ENCODE measurements at places on chromosomes 5 and 9.

- DNase-seq, result no peak
Measured at GRCh38 chr9:77731008-77731698, 83.0 kb upstream of the GNA14 start.

GRCh38 chr9:133677126-133678010, 41.2 kb downstream of the DBH start:
- peak; percentile 36 for DNase-seq

DNA sequence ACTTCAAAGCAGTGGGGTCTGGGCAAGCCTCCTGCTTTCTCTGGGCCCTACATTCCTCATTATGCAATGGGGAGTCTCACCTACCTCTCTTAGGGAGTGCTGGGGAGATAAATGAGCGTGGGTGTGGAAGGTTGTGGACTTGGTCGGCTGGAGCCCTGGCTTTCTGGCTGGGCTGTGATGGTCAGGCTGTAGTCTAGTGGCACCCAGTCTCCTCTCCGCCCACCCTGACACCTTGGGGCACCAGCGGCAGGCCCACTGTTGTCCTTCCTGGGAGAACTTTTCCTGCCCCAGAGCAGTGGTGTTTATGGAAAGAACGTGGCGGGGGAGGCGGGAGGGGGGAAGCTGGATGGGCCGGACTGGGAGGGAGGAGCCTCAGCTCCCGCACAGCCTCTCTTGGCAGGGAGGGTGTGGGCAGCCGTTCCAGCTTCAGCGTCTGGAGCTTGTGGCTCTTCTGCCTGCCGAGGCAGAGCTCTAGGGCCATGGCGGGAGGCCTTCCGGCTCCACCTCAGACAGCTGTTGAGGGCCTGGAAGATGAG, 4.1 kb downstream of the PTGS1 start:
- no peak for DNase-seq

DNA sequence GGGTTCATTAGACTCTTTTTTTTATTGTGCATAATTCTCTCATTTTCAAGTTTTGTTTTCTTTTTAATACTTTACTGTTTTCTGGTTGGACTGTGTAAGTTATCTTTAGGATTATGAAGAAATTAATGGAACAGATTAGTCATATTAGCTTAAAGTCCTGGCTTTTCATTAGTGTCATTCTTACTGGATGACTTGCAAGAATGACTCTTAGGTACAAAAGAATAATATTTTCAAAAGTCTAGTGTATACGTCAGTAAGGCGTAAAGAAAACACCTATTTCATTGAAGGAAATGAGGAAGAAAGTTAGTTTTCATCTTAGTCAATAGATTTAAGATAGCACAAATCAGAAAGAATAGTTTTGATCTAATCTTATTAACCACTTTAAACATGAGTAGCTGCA, 20.4 kb downstream of the UHRF2 start:
- no peak for DNase-seq

DNA sequence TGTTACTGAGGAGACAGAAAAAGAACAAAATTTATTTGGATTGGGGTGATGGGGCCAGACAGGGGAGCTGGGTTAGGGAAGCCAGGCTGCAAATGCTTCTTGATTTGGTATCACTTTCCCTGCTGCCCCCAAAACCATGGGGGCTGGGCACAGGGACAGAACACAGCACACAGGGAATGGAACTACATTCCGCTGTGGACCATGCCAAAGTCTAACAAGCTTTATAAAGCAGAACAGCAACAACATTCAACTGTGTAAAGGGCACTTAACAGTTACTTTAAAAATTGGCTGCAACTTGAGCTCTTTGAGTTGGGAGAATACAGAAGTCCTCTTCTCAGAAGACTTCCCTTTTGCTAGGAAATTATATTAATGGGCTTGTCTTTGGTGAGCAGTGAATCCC, 23.8 kb downstream of the C5orf58 start:
- DNase-seq, result no peak

- no peak for DNase-seq
Measured at GRCh38 chr9:117302487-117302886, 112.4 kb downstream of the ASTN2 start.

- DNase-seq, result no peak
Measured at GRCh38 chr5:68253624-68254585, 38.3 kb downstream of the PIK3R1 start.

- no peak for DNase-seq
Measured at GRCh38 chr9:129762985-129763926, 10.4 kb upstream of the PTGES start.

GRCh38 chr5:151150471-151151262, 6.9 kb downstream of the ANXA6 start:
- peak; percentile 55 for DNase-seq

- no peak for DNase-seq
Measured at GRCh38 chr5:34016750-34017149, 8.9 kb upstream of the AMACR start.

DNA sequence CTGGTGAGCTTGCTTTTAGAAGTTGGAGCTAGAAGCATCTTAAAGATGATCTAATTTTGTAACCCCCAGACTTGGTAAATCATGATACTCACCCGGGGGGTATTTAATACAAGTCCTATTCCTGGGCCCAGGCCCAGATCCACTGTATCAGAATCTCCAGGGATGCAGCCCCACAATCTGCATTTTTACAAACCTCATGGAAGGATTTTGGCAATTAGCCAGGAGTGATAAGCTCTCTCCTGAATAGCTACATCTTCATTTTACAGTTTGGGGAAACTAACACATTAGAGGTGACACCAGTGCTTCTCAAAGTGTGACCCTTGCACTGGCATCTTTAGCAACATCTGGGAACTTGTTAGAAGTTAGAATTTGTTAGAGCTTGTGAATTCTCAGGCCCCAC, 31.2 kb upstream of the OTP start:
- DNase-seq, result no peak

GRCh38 chr5:13595978-13596377, 348.5 kb downstream of the DNAH5 start:
- DNase-seq, result no peak

- DNase-seq, result no peak
Measured at GRCh38 chr9:135060461-135061116, 26.9 kb upstream of the OLFM1 start.

DNA sequence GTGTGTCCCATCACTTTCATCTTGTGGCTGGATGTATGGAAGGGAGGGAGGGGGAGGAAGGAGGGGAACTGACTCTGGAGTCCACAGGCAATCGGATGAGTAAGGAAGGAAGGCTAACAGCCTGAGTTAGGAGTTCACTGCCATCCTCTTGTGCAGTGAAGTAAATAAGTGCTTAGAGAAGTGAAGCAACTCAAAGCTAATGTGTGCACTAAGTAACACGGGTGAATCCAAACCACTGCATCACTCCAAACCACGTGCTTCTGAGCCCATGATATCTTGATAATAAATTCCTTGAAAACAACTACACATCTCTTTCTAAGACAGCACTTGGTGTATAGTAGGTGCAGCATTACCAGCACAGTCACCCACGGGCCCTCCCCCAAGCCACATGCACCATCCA, 69.6 kb upstream of the OLFM1 start:
- DNase-seq, result no peak

DNA sequence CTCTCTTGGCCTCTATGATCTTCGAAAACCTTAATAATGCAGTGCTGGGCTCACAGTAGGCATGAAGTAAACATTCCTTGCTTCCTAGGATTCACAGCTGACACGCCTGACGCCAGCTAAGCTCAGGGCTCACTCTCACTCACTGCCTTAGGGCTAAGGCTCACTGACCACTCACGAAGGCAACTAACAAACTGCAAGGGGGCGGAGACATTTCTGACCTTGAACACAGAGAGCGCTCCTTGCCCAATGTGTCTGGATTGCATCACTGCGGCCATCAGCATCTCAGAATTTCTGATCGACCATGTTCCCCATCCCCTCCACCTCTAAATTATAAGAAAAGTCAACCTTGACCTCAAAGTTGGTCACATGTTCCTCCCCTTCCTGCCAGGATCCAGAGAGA, 372.6 kb downstream of the EBF1 start:
- no peak for DNase-seq

GRCh38 chr9:87810679-87811178, 71.9 kb upstream of the SPATA31E1 start:
- DNase-seq, result no peak

DNA sequence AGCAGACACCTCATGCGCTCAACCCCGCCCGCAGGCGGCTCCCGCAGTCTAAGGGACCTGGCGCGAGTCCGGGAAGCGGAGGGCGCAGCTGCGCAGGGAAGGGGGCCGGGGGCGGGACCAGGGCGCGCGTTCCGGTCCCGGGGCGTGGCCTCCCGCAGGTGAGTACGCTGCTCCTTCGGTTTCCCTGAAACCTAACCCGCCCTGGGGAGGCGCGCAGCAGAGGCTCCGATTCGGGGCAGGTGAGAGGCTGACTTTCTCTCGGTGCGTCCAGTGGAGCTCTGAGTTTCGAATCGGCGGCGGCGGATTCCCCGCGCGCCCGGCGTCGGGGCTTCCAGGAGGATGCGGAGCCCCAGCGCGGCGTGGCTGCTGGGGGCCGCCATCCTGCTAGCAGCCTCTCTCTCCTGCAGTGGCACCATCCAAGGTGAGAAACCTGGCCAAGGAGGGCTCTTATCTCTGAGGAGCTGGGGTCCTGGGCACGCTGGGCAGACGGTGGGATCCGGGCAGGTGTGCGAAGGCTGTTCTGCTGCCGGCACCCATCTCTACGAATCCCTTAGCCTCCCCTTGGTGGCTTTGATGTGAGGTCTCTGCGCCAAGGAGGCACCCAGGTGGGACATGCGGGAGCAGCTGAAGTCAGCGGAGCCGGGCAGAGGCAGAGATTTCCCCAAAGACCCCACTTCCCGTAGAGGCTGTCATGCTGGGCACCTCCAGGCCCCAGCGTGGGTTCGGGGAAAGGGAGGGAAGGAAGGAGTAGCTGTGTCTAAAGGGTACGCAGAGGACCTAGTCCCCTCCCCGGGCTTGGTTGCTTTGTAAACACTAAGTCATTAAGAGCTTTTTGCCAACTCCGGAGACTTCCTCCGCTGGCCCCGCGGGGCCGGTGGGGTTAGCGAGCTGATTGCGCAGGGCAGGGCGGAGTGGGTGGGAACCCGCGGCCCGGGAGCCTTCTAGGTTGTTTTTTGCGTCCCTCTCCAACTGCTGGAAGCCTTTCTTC, at the start of gene F2RL1:
Gene F2RL1 (plus strand): TSS at position 187 of the 988 bp plus-strand sequence. CDS start 153 bp downstream, at position 340.
- no peak for DNase-seq

GRCh38 chr5:150639377-150639692, 1.1 kb upstream of the SYNPO start:
- no peak for DNase-seq

DNA sequence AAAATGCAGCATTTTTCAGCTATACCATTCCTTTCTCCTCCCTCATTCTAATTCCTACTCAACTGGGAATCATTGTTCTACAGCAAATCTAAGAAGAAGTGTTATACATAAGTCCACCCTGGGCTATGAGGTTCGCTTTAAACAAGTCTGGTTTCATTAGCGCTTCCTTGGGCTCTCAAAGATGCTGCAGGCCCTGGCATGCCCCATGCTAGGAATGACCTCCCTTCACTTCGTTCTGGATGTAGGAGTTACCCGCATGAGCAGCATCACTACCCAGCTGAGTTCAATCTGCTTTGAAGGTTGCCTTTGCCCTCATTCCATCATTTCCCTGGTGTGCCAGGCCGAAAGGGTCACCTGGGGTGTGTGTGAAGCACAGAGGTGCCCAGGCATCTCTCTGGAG, 35.4 kb downstream of the F2R start:
- no peak for DNase-seq

GRCh38 chr5:10354048-10354872, 765 bp downstream of the MARCHF6 start:
- DNase-seq, result no peak

- DNase-seq, result no peak
Measured at GRCh38 chr5:64299805-64300204, 134.2 kb downstream of the RNF180 start.

Data from stimulated activated CD4-positive, alpha-beta T cell treated with anti-CD3 and anti-CD28 coated beads, Interleukin-15, amount 100 ng/mL, for 48 hours (primary cell).